ENCODE measurements at places on chromosomes 5 and 9. TPM values are rescaled to one million over a fixed set of nuclear protein-coding genes. Genes with fewer than 3 reads are reported as not detected.

LRRC70 gene
- 0.77 TPM for total RNA-seq

MEGF10 gene
- total RNA-seq: 0.47 TPM

DNA sequence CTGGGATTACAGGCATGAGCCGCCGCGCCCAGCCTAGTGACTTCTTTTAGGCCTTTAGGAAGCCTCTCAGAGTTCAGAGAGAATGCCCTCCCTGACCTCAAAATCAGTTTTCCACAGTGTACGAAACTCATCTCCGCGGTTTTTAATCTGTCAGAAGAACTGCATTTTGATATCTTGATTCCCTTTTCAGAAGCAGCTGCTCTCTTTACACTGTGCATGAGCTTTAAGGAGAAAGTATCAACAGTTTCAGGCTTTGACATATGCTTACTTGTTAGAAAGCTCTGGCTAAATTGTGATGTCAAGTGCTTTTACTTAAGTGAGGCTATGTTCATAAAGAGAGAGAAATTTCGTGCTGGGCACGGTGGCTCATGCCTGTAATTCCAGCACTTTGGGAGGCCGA is 74.6 kb downstream of the USP20 start:
- H3K27ac ChIP-seq: no peak overlapping the region
- no peak for DNase-seq
- no peaks in the 10 kb centered on the region for H3K4me1 ChIP-seq
- H3K4me3 ChIP-seq: no peak overlapping the region
- peaks cover 57% of the 10 kb centered on the region for H3K36me3 ChIP-seq

- H3K27me3 ChIP-seq: no peaks in the 10 kb centered on the region
- H3K4me3 ChIP-seq: no peak overlapping the region
- H3K4me1 ChIP-seq: no peaks in the 10 kb centered on the region
- no peak overlapping the region for H3K27ac ChIP-seq
- no peak for DNase-seq
These were observed 26.1 kb upstream of the RASGEF1C start for GRCh38 chr5:180235077-180235476.

SLC9A3 gene
- 0.91 TPM for total RNA-seq

PCDHB10 gene
- 0.63 TPM for total RNA-seq

GRCh38 chr5:148962761-148963324 is 100.0 kb downstream of the SH3TC2 start:
- H3K27ac ChIP-seq: no peak overlapping the region
- H3K4me3 ChIP-seq: no peak overlapping the region
- peaks cover 43% of the 10 kb centered on the region for H3K4me1 ChIP-seq
- H3K36me3 ChIP-seq: no peaks in the 10 kb centered on the region
- DNase-seq: no peak
- H3K27me3 ChIP-seq: no peaks in the 10 kb centered on the region

GRCh38 chr5:72372331-72372730 is 52.2 kb downstream of the PTCD2 start:
- no peak for DNase-seq
- no peaks in the 10 kb centered on the region for H3K36me3 ChIP-seq
- no peaks in the 10 kb centered on the region for H3K27me3 ChIP-seq
- peaks cover 8% of the 10 kb centered on the region for H3K4me1 ChIP-seq
- H3K4me3 ChIP-seq: no peak overlapping the region

MSX2 gene
- total RNA-seq: 2.3 TPM

TMEM171 gene
- total RNA-seq: not detected

- no peaks in the 10 kb centered on the region for H3K27me3 ChIP-seq
- no peak for DNase-seq
- H3K4me3 ChIP-seq: no peak overlapping the region
- H3K36me3 ChIP-seq: no peaks in the 10 kb centered on the region
- peak overlapping the region; percentile 90 for H3K27ac ChIP-seq
- peaks cover 46% of the 10 kb centered on the region for H3K4me1 ChIP-seq
These were observed 52.7 kb upstream of the NEURL1B start for GRCh38 chr5:172588380-172588779.

DNA sequence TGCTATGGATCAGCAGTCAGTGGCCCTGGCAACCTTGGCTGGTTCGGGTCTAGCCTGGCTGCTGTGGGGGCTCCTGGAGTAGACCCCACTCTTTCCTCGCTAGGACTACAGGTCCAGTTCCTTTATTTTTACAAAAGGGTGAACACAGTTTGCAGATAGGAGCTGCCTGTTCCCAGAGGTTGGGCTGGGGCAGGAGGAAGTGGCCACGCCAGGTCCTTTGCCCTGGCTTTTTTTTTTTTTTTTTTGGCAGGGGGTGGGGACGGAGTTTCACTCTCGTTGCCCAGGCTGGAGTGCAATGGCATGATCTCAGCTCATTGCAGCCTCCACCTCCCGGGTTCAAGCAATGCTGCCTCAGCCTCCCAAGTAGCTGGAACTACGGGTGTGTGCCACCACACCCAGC is 7.9 kb downstream of the SLC2A6 start:
- H3K4me3 ChIP-seq: no peak overlapping the region
- no peak for DNase-seq
- H3K27me3 ChIP-seq: no peaks in the 10 kb centered on the region
- no peak overlapping the region for H3K27ac ChIP-seq
- H3K36me3 ChIP-seq: peaks cover 18% of the 10 kb centered on the region
- no peaks in the 10 kb centered on the region for H3K4me1 ChIP-seq

NEUROG1 gene
- total RNA-seq: not detected

- no peak overlapping the region for H3K4me3 ChIP-seq
- H3K27ac ChIP-seq: peak overlapping the region; percentile 60
These were observed 38.2 kb downstream of the ETF1 start for GRCh38 chr5:138504799-138505198.

Data from left ventricle myocardium inferior (tissue), 1 donor.